ENCODE measurements at places on chromosomes 16 and 17.
A peak's percentile ranks its signal among the peaks of the same experiment; 100 is the strongest.

DNA sequence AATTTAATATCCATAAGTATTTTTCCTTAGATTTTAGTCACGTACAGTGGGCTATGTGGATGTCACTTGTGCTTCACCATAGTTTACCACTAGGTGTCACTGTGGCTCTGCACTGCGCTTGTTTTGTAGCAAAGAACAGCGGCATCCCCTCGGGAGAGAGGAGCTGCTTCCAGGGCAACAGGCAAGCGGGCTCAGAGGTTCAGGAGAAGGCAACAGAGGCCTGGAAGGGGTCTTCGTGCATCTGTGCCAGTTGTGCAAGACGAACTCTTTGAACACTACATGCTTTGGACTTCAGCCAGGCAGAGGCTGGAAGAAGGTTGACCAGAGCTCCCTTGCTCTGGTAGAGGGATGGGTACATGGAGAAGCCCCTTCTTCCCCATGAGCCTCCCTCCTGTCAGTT is 20.6 kb downstream of the CYB561 start:
- DNase-seq: peak; percentile 36

- no peak for DNase-seq
Observed at GRCh38 chr17:32276171-32276601, 10.6 kb downstream of the RHBDL3 start.

GRCh38 chr17:74359916-74360315 is 1.8 kb downstream of the BTBD17 start:
- no peak for DNase-seq

DNA sequence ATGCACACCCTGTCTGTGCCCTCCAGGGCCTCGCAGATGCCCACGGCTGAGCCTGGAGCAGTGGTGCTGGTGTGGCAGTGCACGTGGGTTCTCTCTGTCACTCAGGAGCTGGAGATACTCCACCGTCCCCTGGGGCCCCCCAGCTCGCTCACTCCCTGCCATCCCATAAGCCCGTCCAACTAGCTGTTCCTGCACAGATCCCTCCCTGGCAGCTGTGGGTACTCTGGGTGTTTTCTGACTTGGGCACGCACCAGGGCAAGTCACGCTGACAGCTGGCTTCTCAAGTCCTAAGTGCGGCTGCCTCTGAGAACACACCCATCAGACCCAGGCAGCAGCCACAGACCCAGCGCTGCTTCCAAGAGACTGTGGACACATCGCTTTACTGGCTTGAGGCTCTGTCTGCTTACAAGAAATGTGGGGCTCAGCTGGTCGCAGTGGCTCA is 25.4 kb upstream of the ITGB4 start:
- DNase-seq: no peak

- DNase-seq: no peak
Observed at GRCh38 chr16:79816081-79816497, 215.6 kb upstream of the MAF start.

GRCh38 chr16:84234321-84235241 is 5.2 kb downstream of the KCNG4 start:
- no peak for DNase-seq
